ENCODE measurements at places on chromosomes 3 and 15.

- no peak for DNase-seq
These were observed 138.6 kb downstream of the SUCLG2 start for GRCh38 chr3:67515778-67516177.

DNA sequence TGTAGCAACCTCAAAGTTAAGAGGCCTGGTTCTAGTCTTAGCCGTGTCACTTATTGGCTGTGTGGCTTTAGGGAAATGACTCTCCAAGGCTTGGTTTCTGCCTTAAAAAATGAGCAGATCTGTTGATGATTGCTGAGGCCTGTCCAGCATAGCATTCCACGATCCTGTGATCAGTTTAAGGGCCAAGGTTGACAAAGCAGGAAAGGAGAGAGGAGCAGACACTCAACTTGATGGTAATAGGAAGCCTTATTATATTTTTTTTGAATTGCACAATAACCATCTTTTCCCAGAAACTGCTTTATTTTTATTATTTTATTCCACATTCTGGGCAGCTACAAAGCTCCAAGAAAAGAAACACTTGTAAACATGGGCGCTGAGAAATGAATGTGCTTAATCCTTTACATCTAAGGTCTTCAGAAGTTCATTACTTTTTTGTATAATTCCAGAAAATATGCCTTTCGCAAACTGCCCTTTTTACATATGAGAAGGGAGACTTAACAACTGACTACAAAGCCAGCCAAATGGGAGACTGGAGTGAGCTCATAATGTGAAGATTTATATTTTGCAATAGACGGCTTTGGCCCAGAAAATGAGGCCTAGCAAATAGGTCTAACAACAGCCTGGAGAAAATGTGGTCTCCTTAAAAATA is 241.0 kb downstream of the ATP8B4 start:
- DNase-seq: no peak

- DNase-seq: no peak
These were observed 446.0 kb downstream of the GRM7 start for GRCh38 chr3:7306901-7307300.

- no peak for DNase-seq
These were observed 158.3 kb upstream of the C2CD4B start for GRCh38 chr15:62323353-62323890.

Data from activated CD8-positive, alpha-beta memory T cell treated with anti-CD3 and anti-CD28 coated beads for 48 hours (primary cell).